ENCODE measurements at places on chromosomes 2 and 18. TPM values are rescaled to one million over a fixed set of nuclear protein-coding genes. Genes with fewer than 3 reads are reported as not detected.

GRCh38 chr18:47113796-47114540 is 36.3 kb downstream of the HDHD2 start:
- DNase-seq = no peak

GRCh38 chr18:24234330-24234729 is 95.5 kb downstream of the CABYR start:
- DNase-seq = no peak

DNA sequence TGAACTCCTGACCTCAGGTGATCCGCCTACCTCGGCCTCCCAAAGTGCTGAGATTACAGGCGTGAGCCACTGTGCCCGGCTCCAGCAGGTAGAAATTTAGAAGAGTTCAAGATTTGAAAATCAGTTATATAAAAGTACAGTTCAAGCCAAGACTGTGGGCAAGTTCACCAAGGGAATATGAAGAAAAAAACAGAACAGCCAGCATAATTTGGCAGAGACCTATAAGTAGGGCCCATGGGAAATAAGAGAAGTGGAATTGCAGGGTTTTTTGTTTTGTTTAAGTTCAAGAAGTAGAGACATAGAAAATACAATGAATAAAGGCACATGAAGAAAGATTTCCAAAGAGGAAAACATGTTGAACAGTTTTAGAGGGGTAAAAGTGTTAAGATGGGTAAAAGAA is 57.9 kb downstream of the BAZ2B start:
- DNase-seq = no peak

GRCh38 chr2:151091583-151091982 is 170.1 kb downstream of the RBM43 start:
- DNase-seq = no peak

- no peak for DNase-seq
These were observed 47.6 kb upstream of the CELF4 start for GRCh38 chr18:37613253-37613565.

DNA sequence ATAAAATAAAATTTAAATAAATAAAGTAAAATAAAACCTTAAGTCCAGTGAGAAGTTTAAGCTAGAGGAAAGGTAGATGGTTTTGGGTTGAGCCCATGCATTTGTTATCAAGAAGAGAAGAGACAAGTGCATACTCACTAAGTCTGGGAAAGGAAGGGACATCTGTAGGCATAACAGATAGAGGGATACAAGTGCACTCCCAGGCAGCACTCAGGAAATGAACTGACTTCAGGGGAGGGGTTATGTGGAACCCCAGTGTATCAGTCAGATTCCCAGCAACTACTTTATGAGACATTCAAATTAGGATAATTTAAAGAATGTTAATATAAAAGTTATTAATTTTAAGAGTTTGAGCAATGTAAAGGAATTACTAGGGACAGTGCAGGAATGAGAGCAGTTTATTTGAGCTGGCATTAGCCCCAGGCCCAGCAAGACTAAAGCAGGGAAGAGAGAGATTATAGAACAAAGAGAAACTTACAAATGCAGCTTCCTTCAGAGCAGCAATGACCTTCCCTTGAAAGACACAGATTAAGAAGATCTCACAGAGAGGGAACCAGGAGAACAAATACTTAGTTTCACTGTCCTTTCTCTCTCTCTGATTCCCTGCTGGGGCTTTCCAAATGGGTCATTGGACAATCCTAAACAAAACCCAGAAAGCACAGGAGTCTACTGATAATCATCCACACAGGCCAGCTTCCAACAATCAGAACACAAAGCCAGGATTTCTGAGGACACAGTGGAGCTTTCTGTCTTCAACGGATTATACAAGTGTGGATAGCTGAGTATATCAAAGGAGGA is 109.7 kb downstream of the ERBB4 start:
- DNase-seq = no peak

DNA sequence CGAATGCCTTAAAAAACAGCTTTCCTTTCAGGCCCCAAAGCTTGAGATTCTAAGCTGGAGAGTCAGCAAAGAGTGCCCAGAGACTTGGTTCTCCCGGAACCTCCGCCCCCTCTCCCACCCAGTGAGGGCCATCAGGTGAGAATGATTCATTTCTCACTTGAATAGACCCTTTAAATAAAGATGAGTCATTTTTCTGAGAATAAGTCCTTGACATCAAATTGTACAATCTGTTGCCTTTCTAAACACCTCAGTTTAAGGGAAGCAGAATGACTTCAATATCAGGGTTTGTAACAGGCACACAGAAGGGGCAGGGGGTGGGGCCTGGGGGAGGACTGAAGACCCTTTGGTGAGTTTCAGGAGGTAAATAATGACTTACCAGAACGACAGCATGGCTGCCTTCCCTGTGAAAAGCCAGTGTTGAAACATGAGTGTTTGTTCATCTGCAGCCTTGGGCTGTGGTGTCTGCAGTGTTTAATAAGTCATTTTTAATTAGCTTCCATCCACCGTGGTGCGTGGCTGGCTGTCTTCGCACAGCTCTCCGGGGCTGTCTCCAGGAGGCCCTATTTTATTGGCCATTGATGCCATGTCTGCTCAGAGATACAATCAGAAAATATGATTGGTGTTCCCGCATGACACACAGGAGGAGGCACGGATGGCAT is 134.9 kb upstream of the ZNF236 start:
- DNase-seq = no peak

The TNFAIP6 gene
- total RNA-seq = not detected
